ENCODE measurements at places on chromosomes 11 and 22. TPM values are rescaled to one million over a fixed set of nuclear protein-coding genes. Genes with fewer than 3 reads are reported as not detected.

The HTR3A gene
- 0.35 TPM for total RNA-seq

The GPR83 gene
- total RNA-seq: under 0.01 TPM

The TSSC4 gene
- total RNA-seq: 46.1 TPM

DNA sequence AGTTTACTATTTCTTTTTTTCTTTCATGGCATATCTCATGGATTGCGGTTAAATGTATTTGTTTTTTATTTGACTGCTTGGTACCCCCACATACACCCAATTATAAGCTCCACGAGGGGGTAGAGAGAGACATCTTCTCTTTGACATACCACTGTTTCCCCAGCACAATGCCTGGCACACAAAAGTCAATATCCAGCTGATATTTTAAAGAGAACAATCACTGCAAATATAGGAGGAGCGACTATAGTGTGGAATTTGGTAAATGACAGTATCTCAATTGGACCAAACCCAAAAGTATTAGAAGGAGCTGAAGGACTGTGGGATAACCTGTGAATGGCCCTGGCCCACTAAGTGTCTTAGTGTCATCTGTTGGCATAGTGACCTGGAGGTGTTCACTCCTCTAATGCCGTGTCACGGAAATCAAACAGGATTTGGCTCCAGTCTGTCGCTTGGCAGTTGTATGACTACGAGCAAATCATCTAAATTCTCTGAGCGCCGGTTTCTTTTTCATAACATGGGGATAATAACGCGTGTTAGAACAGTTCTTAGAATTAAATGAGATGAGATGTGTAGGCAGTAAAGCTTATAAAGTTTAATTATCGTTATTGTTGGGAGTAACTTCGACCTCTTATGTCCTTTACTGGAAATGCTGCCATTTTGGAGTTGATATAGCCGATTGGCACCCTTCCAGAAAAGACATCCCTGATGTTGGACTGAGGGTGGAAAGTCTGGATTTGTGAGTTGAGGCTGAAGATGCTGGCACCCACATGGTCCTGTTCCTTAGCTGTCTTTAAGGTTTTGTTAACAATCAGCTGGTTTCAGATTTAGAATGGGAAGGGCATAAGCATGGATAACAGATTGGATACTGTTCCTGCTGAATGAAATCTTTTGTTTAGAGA lies 144.5 kb downstream of the DBX1 start:
- DNase-seq: no peak

DNA sequence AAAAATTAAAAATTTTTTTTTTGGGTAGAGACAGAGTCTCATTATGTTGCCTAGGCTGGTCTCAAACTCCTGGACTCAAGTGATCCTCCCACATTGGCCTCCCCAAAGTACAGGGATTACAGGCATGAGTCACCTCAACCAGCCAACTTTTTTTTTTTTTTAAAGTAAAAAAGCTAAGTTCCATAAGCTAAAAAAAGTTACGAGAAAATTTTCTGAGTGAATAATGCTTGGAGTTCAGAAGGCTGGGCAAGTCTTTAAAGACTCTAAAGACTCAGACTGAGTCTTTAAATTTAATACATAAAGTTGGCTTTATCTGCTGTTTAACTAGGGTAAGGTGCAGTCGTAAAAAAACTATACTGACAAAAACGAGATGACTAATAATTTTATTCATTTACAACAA lies 5.6 kb downstream of the DDX6 start:
- no peak for DNase-seq

GRCh38 chr11:49377978-49378377 lies 169.6 kb upstream of the FOLH1 start:
- no peak for DNase-seq

GRCh38 chr22:48737461-48738203 lies 1090.0 kb downstream of the BRD1 start:
- no peak for DNase-seq

DNA sequence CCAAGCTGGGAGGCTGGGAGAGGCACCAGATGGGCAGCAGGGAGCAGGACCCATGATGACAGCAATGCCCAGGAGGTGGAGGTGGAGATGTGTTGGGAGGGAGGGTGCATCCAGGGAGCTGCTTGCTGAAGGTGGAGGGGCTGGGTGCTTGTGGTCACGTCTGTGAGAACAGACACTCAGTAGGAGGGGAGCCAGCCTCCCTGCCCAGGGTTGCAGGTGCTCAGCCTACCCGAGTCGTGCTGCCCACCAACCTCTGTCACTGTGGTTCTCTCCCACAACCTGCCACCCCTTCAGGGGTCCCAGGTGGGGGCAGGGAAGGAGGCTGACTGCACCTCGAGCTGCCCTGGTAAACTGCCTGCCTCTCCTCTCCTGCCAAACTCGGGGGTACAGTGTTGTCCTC lies 5.5 kb downstream of the PRDX5 start:
- no peak for DNase-seq

GRCh38 chr11:21771097-21771496 lies 421.8 kb upstream of the ANO5 start:
- DNase-seq: peak; percentile 38

- no peak for DNase-seq
Measured at GRCh38 chr11:17601256-17601671, 54.2 kb downstream of the OTOG start.

DNA sequence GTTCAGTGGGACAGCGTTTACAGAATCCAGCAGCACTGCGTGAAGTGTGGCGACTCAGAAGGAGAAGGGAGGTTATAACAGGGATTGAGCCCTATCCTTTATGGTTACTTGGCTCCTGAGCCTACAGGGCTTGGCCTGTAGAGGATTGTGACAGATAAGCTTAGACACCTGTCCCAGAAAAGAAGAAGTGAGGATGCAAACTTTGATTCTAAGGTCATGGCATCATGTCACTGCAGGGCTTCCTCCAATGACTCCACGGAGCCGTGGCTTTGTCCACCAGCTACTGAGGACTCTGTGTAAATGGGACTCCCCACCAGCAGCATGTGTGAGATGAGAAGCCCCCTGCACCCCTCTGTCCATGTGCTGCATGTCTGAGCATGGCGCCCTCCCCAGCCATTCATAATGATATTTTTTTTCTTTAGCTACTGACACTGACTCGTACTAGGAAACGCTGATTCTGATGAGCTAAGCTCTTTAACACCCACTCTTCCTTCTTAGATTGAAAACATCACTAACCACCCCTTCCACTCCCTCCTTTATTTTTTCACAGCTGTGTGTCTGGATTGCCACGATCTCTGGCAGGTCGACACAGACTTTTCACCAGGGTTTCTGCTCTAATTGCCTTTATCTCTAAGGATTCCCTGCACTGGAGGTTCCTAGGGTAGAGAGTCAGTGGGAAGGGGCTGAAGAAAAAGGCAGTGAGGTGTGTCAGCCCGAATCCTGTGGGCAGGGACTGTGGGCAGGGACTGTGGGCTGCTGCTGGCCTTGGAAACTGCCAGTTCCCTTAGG lies 65.5 kb upstream of the TTC12 start:
- no peak for DNase-seq

DNA sequence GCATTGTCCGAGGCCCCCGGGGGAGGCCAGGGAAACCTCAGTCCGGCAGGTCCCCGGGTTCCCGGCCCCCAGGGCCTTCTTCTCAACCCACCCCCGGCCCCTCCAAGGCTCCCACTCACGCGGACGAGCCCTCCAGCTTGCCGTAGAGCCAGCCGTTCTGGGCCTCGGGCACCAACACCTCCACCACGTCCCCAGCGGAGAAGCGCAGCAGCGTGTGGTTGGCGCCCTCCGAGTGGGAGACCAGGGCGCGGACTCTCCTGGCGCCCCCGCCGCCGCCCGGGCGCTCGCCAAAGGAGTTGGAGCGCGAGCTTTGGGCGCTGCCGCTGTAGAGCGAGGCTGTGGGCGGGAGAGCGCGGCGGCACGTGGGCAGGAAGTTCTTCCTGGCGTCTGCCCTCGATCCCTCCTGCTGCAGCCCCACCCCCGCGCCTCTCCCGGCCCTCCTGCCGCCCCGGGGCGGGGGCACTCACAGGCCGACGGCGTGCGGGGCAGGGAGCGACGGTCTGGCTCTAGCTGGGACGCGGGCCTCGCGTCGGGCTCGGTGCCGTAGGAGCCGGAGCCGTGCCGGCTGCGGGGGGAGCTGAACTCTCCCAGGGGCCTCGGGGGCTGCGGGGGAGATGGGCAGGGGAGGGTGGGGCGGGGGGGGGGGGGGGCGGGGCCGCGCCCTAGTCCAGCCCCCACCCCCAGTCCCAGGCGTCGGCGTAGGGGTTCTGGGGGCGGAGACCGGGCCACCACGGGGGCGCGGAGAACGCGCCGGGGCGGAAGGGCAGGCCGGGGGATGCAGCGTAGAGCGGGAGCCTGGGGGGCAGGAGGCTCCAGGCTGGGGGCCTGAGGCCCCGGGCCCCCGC lies 4.9 kb upstream of the SLC16A8 start:
- DNase-seq: no peak

GRCh38 chr22:50711446-50712340 lies 26.3 kb upstream of the ACR start:
- no peak for DNase-seq

Measured in renal cortical epithelial cell (primary cell).